Fibroblast of skin of abdomen (primary cell): ENCODE measurements at places on chromosomes 6 and 20.

DNA sequence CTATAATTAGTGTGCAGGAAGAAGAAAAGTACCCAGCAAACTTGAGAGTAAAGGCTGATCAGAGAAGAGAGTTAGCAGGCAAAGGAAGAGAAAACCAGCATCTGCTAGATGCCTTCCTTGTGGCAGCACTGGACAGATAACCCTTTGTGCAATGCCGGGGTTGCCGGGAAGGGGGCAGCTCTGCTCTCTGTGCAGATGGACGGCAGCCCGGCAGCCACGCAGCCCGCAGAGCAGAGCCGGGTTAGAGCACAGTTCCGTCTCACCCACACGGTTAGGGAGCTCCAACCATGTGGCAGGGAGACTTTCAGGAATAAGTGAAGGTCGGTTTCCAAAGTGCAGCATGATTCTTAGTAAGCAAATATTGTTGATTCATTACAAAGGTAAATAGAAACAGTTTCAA lies 80.0 kb upstream of the RPS6KA2 start:
- DNase-seq, result peak; percentile 16

GRCh38 chr6:113019176-113019575 lies 672.0 kb downstream of the RFPL4B start:
- DNase-seq, result no peak

GRCh38 chr6:106617302-106617701 lies 12.0 kb downstream of the RTN4IP1 start:
- DNase-seq, result no peak

DNA sequence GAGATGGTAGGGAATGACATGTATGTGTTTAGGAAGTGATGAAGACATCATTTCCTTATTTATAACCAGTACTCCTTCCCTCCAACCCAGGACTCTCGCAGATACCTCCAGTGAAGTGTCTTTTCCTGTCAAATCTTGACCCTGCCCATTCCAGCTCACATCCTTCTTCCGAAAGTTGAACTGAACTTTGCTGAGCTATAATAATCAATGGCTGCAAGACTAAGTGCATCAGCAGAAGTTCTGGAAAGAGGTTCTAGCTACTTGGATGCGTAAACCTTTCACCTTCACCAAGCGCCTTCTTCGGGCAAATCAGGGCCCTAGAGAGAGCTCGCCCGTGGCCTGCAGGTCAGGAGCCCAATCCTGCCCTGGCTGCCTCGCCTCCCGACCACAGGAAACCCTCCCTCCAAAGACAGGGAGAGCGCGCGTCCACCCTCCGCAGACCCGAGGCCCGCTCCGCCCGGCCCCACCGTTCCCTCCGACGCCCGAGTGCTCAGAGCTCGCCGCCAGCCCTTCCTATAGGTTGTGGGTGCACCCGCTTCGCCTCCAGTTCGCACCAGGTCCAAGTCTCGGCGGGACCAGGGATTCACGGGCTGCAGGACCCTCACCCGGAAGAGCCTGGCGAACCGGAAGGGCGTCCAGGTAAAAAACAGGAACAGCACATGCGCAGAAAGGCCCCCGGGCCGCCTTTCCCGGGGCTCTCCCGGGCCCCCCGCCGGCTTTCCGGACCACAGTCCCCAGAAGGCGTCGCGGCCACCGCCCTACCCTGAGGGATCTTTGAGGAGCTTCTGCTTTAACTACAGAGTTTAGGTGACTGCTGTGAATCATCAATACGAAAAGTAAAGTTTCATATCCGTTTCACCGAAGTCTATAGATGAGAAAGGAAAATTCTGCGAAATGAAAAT lies at the start of gene ZNF334:
Gene ZNF334 (minus strand): TSS at position 617 of the 902 bp plus-strand sequence. CDS start 1,457 bp downstream, outside the sequence.
- DNase-seq, result peak; percentile 64

- peak; percentile 9 for DNase-seq
Measured at GRCh38 chr6:57130661-57131177, 40.7 kb downstream of the ZNF451 start.

GRCh38 chr20:62772103-62772611 lies 24.1 kb upstream of the MRGBP start:
- no peak for DNase-seq
